ENCODE measurements at places on chromosomes 5 and 9.
A peak's percentile ranks its signal among the peaks of the same experiment; 100 is the strongest.

- DNase-seq, result no peak
Measured at GRCh38 chr5:74625742-74626241, 14.7 kb downstream of the ENC1 start.

- no peak for DNase-seq
Measured at GRCh38 chr9:129141066-129142041, 30.1 kb downstream of the PTPA start.

DNA sequence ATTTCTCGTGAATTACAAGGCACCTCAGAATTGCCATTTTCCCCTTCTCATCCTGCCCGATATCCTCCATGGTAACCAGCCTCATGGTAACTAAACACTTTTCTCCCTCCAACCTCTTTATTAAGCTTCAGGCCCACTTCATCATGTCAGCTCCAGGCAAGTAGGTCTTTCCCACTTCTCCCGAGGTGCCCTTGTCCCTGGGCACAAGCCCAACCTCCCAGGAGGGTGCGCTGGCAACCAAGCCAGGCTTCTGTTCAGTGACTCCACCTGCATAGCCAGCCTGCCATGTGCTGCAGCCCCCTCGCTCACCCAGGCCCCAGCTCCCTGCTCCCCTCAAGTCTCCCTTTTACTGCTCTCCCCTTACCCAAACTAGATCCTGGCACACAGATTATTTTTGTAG, 47.4 kb upstream of the AFAP1L1 start:
- DNase-seq, result no peak

GRCh38 chr9:129225815-129226214, 47.8 kb upstream of the IER5L start:
- no peak for DNase-seq

GRCh38 chr5:125696762-125697161, 726.4 kb upstream of the GRAMD2B start:
- no peak for DNase-seq

GRCh38 chr5:3596857-3597166, 1.2 kb downstream of the IRX1 start:
- no peak for DNase-seq

DNA sequence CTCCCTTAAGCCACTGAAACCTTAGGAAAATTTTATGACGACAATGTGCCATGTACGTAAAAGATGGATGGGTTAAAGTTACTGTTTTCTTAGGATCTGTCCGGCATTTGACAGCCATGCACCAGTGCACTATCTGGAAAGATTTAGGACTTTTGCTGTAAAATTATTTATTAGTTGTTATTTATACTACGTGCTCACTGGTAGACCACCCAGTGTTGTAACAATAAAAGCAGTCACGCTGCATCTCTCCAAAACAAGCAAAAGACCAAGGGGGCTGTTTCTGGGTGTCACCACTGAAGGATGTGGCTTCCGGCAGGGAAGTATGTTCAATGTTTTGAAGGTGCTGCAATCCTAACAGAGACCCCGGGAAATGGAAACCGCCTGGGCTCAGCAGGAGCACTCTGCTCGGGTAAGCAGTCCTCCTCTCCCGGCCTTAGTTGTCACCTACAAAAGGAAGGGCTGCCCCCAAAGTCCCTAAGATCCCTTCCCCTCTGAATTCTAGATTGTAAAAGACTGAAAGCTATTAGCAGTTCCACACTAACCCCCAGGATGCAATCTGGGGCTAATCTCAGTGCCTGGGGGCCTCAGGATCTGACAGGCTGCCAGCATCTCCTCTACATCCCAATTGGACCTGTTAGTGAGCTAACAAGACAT, 38.6 kb downstream of the SAXO1 start:
- no peak for DNase-seq

DNA sequence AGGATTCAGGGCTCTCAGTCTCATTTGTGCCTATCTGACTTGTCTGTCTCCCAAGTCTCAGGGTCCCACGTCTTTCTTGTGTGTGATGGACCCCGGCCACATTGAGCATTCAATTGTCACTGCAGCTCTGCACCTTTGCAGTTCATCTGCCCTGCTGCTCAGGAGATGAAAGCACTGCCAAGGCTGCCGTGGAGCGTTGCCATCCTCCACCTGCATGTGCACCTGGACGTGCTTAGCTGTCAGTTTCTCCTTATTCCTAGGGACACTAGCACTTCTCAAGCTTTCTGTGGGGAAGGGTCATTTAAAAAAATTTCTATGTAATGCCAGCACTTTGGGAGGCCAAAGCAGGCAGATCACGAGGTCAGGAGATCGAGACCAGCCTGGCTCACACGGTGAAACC, 22.8 kb upstream of the GFPT2 start:
- no peak for DNase-seq

DNA sequence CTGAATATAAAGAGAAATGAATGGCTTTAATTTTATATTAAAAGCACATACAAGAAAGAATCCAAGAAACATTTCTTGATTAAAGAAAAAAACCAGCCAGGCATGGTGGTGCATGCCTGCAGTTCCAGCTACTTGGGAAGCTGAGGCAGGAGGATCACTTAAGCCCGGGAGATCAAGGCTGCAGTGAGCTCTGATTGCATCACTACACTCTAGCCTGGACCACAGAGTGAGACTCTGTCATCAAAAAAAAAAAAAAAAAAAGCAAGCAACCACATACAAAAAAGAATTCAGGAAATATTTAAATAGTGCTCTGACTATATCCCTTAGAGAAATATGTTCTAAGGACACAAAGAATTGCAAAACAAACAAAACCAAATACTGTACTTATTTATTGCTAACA, 2.5 kb upstream of the PLAC8L1 start:
- DNase-seq, result no peak

- no peak for DNase-seq
Measured at GRCh38 chr5:115070737-115071136, 99.0 kb downstream of the TRIM36 start.

DNA sequence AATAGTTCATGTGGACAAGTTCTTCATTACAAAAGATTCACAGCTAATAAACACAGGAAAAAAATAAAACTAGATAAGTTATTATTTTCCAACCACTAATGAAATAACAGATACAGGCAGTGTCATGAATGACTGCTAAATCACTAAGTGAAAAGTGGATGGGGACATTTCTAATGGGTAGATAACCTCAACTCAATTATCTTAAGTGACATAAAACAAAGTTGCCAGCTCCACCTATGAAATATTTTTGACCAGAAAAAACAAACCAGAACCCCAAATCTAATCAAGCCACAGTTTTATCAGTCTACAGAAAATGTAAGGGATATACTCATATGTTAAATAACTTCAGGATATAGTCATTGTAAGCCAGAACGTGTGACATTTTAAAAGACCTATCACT, 74.4 kb downstream of the AGTPBP1 start:
- no peak for DNase-seq

- peak; percentile 64 for DNase-seq
Measured at GRCh38 chr9:15936306-15936921, 383.6 kb downstream of the CCDC171 start.

- DNase-seq, result no peak
Measured at GRCh38 chr5:59198365-59198764, 615.5 kb downstream of the RAB3C start.

- no peak for DNase-seq
Measured at GRCh38 chr5:56183506-56183905, 49.6 kb downstream of the ANKRD55 start.

DNA sequence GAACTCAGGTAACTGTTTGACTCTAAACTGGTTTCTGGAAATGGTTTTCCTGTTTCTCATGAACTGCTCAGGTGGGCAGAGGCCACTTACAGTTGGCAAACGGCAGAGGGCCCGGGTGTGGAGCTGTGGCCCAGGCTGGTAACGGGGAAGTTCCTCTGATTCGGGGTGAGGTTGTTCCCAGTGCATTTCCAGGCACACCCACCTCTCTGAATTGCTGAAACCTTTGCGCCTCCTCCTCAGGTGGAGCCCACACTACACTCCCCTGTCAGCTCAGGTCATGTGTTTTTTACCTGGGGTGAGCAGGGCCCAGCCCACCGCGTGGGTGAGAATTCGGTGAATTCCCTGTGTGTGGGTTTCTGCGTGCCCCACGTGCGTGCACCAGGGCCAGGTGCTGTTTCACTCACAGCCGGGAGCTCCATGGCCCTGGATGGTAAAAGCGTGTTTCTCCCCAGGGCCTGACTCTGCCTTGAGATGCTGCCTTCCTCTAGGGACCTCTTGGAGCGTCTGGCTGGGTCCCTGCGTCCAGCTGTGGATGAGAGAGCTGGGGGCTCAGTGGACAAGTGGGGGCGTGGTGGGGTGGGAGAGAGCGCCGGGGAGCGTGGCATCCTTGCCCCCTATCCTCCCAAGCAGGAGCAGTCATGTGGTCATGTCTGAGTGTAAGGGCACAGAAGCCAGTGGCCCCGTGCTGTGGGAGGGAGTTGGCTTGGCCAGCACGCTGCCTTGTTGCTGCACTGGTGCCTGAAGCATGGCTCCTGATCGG, 33.5 kb upstream of the LPCAT1 start:
- DNase-seq, result no peak

GRCh38 chr9:111356481-111357244, 26.6 kb upstream of the OR2K2 start:
- no peak for DNase-seq

DNA sequence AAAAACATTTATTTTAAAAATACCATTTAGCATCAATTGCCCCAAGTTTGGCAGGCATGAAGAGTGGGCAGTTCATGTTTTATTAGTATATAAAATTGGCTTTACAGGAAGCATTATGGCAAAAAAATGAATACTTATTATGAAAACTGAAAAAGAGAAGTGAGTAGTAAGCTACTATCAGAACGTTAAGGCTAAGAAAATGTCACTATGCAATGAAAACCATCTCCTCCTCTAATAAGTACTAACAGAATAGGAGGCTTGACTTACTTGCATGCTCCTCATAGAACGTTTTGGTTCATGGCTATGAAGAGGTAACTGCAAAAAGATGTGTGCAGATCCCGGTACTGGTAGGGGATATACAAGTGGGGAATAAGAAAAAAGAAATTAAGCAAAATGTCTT, 23.6 kb downstream of the TICAM2 start:
- DNase-seq, result no peak

DNA sequence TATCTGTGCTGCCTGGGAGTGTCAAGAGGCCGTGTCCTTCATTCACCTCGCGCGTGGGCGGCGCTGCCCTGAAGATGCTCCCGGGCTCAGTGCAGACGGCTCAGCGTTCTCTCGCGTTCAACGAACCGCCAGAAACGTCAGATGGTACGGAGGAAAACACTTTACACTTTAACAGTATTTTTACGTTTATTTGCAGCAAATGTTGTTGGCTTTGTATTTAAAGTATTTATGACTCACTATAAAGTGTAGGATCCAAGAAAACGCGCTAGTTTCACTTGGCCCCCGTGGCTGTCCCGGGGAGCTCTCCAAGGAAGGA, 544 bp upstream of the ERCC6L2 start:
- DNase-seq, result no peak

DNA sequence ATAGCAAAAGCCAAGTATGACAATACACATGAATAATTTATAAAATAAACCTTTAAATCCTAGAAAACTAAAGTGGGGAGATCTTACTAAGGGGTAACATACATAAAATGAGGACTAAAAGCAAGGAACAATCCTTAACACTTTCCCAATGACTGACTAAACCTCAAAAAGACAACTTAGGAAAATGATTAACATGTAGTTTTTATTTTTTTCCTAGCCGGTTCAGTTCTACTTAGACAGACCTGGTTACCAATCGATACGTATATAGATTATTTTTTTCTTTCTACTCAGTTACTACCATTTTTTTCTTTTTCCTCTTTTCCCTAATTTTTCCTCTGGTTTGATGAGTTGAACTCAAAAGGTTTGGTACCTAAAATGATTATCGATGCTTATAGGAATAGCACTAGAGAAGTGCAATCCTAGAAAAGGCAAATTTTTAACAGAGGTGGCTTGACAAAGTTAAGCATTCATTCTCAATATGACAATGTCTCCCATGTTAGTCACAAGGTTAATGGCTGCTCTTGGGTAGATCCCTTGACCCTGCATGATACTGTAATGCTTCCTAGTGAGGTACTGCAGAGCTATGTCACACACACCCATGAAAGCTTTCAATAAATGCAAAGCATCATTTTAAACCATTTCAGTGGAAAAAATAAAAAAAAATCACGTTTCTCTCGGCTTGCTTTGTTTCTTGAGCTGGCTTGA, 41.5 kb downstream of the FBXO4 start:
- no peak for DNase-seq

- DNase-seq, result no peak
Measured at GRCh38 chr5:39696672-39697398, 272.1 kb upstream of the DAB2 start.

DNA sequence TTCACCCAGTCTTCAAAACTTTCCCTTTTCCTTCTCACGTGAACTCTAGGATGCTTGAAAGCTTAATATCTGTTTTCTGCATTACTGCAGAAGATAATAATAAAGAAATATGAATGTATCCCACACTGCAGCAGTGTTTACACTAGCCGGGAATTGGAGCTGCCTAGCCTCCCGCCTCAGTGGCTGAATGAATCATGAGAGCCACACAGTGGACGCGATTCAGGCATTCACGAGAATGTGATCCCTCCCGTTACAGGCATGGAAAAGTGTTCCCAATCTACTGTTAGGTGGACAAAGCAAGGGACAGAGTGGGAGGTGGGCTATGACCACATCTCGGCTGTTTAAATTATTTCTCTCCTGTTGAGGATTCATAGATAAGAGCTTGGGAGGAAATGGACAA, 69.4 kb upstream of the CTSL start:
- DNase-seq, result no peak

DNA sequence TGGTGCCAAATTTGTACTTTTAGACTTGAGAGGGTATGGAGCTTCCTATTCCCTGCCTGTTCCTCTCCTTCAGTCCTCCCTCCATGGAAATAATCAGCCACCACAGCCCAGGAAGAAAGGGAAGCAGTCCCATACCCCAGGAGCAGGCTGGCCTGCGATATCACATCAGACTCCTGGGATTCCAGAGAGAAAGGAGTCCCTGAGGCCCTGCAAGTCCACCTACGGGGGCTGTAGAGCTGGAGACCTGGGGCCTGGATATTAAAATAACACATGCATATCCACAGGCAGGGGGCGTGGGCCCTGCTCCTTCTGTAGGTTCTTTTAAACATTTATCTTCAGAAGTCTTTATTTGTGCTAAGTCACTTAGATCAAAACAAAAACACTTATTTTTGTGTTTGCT, 117.2 kb downstream of the TMEM174 start:
- DNase-seq, result no peak

- no peak for DNase-seq
Measured at GRCh38 chr5:89457411-89458331, 574.7 kb upstream of the MEF2C start.
